ENCODE measurements at places on chromosomes 3 and 15.
A peak's percentile ranks its signal among the peaks of the same experiment; 100 is the strongest.

DNA sequence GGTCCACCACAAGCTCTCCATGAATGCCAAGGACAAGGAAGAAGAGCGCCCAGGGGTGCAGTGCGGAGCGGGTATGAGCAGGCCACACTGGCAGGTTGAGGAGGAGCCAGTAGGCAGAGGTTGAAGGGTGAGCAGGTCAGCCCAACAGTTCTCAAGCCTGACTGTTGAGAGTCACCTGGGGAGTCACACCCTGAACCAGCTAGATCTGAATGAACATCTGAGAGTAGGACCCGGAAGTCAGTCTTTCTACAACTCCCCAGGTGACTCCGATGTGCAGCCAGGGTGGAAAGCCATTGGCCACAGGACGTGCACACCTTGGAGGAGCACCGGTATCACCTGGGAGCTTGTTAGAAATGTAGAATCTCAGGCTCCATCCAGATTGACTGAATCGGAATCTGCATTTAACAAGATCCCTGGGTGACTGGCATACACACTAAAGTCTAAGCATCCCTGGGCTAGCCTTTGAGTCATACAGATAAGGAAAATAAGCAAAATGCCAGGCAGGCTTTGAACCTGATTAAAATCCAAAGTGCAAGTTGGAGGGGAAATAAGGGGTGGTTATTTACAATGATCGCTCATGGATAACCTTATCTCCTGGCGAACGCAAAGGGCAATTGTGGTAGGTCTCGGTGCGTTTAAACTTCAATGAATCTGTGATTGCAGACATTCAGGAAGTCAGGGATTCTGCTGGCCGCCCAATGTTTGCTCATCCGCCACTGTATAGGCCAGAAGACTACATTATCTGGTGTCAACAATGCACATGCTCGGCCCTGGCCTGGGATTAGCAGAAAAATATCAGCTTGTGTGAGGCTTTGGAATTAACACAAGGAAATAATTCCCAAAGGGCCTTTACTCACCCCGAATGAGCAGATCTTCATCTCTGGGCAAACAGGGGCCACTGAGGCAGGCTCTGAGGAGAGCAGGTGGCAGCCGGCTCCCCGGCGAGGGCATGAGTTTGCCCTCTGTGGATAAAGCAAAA is 11.7 kb upstream of the LYZL4 start:
- DNase-seq: no peak
- no peaks in the 10 kb centered on the region for H3K4me1 ChIP-seq

- DNase-seq: no peak
- peaks cover 4% of the 10 kb centered on the region for H3K27me3 ChIP-seq
- H3K27ac ChIP-seq: no peak overlapping the region
- peaks cover 26% of the 10 kb centered on the region for H3K4me1 ChIP-seq
- H3K4me3 ChIP-seq: peak overlapping the region; percentile 77
- H3K36me3 ChIP-seq: peaks cover 2% of the 10 kb centered on the region
Observed at GRCh38 chr15:90201944-90202375, 830 bp downstream of the SEMA4B start.

DNA sequence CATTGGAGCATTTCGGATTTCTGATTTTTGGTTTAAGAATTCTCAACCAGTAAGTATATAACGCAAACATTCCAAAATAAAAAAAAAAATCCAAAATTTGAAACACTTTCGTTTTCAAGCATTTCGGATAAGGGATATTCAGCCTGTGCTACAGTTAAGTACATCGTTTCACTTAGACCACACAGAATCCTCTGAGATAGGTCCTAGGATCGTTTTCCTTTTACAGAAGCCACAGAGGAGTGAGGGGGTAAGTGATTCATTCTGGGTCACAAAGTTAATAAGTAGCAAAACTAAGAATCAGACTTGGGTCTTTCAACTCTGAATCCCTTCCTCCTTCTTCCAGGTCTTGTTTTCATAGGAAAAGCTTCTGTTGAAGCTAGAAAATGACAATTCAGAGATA is 249.3 kb downstream of the BBX start:
- H3K4me3 ChIP-seq: no peak overlapping the region
- no peaks in the 10 kb centered on the region for H3K4me1 ChIP-seq
- no peak overlapping the region for H3K27ac ChIP-seq
- H3K36me3 ChIP-seq: peaks cover 2% of the 10 kb centered on the region
- no peaks in the 10 kb centered on the region for H3K27me3 ChIP-seq

DNA sequence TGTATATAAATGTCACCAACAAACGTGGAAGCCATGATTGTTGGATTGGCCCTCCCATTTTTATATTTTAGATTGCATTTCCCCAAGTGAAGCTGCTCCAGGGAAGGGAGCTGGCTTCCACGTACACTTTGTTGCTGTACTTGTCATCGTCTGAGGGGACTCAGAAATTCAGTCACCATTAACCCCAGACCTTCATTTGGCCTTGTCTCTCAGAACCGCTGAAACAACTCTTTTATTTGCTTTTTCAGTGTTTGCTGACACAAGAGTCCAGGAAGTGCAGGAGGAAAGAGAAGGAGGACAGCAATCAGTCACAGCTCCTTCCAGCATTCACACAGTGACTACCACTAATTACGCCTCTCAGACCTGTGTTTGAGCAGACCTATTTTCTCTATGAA is 276.5 kb downstream of the TBL1XR1 start:
- H3K4me3 ChIP-seq: no peak overlapping the region
- H3K36me3 ChIP-seq: no peaks in the 10 kb centered on the region
- no peaks in the 10 kb centered on the region for H3K27me3 ChIP-seq
- peaks cover 2% of the 10 kb centered on the region for H3K4me1 ChIP-seq
- H3K27ac ChIP-seq: no peak overlapping the region
- DNase-seq: no peak

DNA sequence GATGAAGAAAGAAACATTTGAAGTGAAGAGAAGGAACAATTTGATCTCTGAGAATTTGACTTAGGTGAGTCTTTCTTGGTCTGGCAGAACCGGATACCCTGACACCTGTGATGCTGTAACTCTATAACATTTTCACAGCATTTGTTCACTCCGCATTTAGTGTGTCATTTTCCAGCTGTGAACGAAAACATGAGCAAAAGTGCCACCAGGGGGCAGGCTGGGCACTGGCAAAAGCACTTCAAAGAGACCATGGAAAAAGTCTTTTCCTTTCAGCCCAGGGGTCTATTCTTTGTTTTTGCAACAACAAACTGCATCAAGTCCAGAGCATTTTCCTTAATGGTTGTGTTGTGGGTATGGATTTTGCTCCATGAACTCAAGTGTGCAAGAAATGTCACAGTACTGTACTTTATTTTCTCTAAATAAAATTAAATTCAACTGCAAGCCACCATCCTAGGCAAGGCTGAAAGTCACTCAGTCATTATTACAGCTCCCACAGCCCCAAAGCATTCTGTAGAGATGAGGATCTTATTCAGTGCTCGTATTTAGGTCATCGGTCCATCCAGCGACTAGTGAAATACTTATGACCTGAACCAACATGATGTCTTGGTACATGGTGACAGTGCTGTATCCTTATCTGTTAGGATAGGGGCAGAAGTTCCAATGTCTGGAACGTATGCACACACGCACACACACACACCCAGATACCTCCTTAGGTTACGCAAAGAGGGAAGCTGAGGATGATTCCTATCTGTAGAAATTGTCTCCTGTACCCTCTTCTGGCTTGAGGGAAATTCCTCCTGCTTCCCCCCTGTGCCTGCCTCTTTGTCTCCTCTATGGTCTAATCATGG is 125.5 kb downstream of the GADL1 start:
- peaks cover 2% of the 10 kb centered on the region for H3K4me1 ChIP-seq
- no peaks in the 10 kb centered on the region for H3K36me3 ChIP-seq
- H3K27me3 ChIP-seq: peaks cover 22% of the 10 kb centered on the region
- no peak overlapping the region for H3K4me3 ChIP-seq
- no peak overlapping the region for H3K27ac ChIP-seq

- no peaks in the 10 kb centered on the region for H3K27me3 ChIP-seq
- H3K27ac ChIP-seq: no peak overlapping the region
- no peaks in the 10 kb centered on the region for H3K36me3 ChIP-seq
- H3K4me1 ChIP-seq: peaks cover 7% of the 10 kb centered on the region
Observed at GRCh38 chr3:144031938-144032337, 60.3 kb downstream of the DIPK2A start.

- peaks cover 81% of the 10 kb centered on the region for H3K4me1 ChIP-seq
- H3K27ac ChIP-seq: peak overlapping the region; percentile 83
- peak overlapping the region; percentile 30 for H3K4me3 ChIP-seq
- H3K27me3 ChIP-seq: no peaks in the 10 kb centered on the region
- H3K36me3 ChIP-seq: peaks cover 70% of the 10 kb centered on the region
- no peak for DNase-seq
Observed at GRCh38 chr3:16480861-16481545, 32.5 kb downstream of the RFTN1 start.

GRCh38 chr3:171329746-171330145 is 130.5 kb downstream of the TNIK start:
- H3K27ac ChIP-seq: no peak overlapping the region
- H3K4me3 ChIP-seq: no peak overlapping the region
- no peak for DNase-seq
- peaks cover 5% of the 10 kb centered on the region for H3K36me3 ChIP-seq

GRCh38 chr3:137642831-137643230 is 121.3 kb upstream of the SOX14 start:
- no peaks in the 10 kb centered on the region for H3K27me3 ChIP-seq
- no peak overlapping the region for H3K4me3 ChIP-seq
- no peak for DNase-seq
- no peaks in the 10 kb centered on the region for H3K4me1 ChIP-seq

DNA sequence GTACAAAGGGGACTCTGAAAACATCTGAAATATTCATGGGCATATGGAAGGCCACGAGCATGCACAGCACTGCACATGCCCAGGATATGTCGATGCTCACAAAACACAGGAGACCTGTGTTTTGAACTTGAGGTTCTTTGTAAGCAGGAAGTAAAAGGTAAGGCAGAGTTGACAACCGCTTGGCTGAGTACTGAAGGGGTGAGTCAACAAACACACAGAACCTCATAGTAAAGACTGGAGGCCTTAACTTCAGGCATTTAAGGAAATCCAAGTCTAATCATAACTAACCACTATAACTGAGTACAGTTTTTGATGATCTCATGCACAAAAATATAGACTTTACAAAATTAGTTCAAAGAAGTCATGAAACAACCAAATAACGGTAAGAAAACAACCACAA is 80.6 kb downstream of the MYO9A start:
- H3K4me1 ChIP-seq: peaks cover 14% of the 10 kb centered on the region
- H3K27me3 ChIP-seq: no peaks in the 10 kb centered on the region
- no peak overlapping the region for H3K27ac ChIP-seq
- no peak for DNase-seq
- no peak overlapping the region for H3K4me3 ChIP-seq
- H3K36me3 ChIP-seq: peaks cover 8% of the 10 kb centered on the region

- no peak overlapping the region for H3K27ac ChIP-seq
- no peaks in the 10 kb centered on the region for H3K4me1 ChIP-seq
- DNase-seq: no peak
- no peaks in the 10 kb centered on the region for H3K36me3 ChIP-seq
- H3K4me3 ChIP-seq: no peak overlapping the region
- peaks cover 14% of the 10 kb centered on the region for H3K27me3 ChIP-seq
Observed at GRCh38 chr3:187572441-187572840, 97.8 kb downstream of the SST start.

DNA sequence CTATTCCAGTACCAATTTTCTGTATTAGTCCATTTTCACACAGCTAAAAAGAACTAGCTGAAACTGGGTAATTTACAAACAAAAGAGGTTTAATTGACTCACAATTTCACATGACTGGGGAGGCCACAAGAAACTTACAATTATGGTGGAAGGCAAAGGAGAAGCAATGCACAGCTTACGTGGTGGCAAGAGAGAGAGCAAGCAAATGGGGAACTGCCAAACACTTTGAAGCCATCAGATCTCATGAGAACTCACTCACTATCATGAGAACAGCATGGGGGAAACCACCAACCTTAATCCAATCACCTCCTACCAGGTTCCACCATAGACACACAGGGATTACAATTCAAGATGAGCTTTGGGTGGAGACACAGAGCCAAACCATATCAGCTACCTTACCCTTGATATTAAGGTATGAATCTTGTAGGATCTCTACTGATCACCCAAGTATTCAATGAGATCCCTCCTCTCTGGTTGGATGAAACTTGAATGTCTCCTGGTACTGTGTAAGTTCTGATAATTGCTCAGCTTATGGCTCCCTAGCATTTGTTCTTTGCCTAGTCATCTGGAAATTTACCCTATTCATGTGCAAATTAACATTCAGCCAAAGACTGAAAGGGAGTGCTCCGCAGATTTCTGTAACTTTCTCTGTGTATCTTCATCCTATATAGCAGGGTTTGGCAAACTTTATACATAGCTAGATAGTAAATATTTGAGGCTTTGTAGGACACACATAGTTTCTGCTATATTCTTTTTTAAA is 38.9 kb downstream of the MYL3 start:
- H3K4me3 ChIP-seq: no peak overlapping the region
- no peak overlapping the region for H3K27ac ChIP-seq

DNA sequence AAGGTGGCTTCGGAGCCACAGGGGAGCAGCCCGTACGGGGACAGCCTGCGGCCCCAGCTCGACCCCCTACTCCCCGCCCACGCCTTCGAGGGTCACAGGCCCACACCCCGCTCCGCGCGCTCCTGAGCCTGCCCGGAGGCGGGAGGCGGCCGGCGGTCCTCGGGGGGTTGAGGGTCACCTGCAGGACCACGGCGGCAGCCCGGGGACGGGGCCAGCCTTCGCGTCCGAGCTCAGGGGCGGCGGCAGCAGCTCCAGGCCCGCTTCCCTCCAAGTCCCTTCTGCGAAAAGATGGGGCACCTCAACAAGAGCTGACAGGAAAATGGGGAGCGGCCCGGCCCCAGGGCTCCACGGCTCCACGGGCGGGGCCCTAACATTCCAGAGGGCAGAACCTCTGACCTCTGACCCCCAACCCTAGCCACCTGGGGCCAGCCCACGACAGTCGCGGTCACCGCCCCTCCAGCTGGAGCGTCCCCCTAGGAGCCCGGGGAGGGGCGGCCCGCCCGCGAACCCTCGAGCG is 428 bp downstream of the LYSMD4 start:
- peaks cover 12% of the 10 kb centered on the region for H3K36me3 ChIP-seq
- H3K27ac ChIP-seq: peak overlapping the region; percentile 74
- no peaks in the 10 kb centered on the region for H3K27me3 ChIP-seq
- DNase-seq: no peak

GRCh38 chr3:194119831-194120590 is 15.9 kb upstream of the HES1 start:
- peaks cover 38% of the 10 kb centered on the region for H3K27me3 ChIP-seq
- no peak for DNase-seq
- no peaks in the 10 kb centered on the region for H3K36me3 ChIP-seq
- H3K4me3 ChIP-seq: no peak overlapping the region
- H3K4me1 ChIP-seq: no peaks in the 10 kb centered on the region
